ENCODE measurements at places on chromosomes 1 and 21.
A peak's percentile ranks its signal among the peaks of the same experiment; 100 is the strongest.

- no peak for DNase-seq
Measured at GRCh38 chr1:194813096-194813495, 1626.7 kb upstream of the B3GALT2 start.

- no peak for DNase-seq
Measured at GRCh38 chr1:91830242-91831131, 55.5 kb downstream of the TGFBR3 start.

DNA sequence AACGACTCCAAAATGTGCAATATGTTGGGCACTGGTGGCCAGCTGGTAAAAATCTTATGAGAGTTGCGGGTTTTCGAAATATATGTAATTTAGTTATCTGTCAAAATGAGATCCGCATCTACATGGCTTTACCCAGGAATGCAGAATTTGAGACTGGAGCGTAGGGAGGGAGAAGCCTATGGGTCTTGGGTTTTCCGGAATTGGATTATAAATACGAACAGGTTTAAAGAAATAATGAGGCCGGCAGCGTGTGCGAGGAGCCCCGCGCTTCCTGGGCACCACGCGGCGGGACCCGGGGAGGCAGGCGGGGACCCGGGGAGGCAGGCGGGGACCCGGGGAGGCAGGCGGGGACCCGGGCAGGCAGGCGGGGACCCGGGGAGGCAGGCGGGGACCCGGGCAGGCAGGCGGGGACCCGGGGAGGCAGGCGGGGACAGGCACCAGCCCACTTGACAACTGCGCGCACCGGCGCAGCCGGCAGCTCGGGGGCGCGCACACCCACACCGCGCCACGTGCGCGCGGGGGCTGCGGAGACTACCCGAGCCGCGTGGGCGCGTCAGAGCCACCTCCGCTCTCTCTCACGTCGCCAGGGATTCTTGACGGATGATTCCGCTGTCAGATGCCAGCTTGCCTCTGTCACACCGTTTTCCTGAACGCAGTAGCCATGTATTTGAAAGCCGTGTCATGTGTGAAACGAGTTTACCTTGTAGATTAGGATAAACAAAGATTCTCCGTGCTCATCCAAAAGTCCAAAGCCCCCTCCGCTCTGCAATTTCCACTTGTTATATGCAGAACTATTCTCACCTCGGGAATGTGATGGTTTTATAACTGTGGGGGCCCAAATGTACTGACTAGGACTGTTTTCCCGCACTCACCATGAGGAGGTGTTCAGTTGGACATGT lies 54.3 kb upstream of the HNRNPU start:
- DNase-seq = peak; percentile 18

- DNase-seq = no peak
Measured at GRCh38 chr1:55695552-55695951, 480.4 kb upstream of the USP24 start.

- DNase-seq = no peak
Measured at GRCh38 chr1:1124786-1125642, 9.1 kb upstream of the C1orf159 start.

- DNase-seq = no peak
Measured at GRCh38 chr1:56064705-56065104, 514.7 kb downstream of the PLPP3 start.

DNA sequence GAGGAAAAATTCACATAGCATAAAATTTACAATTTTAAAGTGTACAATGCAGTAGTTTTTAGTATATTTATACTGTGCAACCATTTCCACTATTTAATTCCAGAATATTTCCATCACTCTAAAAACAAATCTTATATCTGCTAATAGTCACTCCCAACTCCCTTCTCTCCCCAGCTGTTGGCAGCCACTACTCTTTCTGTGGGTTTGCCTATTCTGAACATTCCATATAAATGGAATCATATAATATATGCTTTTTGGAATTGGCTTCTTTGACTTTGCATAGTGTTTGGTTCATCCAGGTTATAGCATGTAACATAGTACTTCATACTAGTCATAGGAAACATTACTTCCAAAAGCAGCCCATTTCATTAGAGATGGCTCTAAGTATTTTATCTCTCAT lies 25.0 kb upstream of the TMEM39B start:
- no peak for DNase-seq

DNA sequence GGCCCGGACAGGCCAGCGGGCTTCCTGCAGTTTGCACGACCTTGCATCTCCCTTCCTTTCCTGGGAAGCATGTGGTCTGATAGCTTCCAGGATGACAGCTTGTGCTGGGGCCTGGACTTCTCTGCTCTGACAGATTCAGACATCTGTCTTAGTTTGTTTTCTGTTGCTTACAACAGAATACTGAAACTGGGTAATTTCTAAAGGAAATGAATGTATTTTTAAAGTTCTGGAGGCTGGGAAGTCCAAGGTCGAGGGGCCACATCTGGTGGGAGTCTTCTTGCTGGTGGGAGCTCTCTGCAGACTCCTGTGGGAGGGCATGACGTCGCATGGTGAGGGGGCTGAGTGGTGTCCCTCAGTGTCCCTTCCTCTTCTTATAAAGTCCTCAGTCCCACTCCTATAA lies 35.3 kb upstream of the TENT5B start:
- DNase-seq = no peak

GRCh38 chr1:171655746-171656116 lies 3.2 kb upstream of the MYOC start:
- DNase-seq = no peak

DNA sequence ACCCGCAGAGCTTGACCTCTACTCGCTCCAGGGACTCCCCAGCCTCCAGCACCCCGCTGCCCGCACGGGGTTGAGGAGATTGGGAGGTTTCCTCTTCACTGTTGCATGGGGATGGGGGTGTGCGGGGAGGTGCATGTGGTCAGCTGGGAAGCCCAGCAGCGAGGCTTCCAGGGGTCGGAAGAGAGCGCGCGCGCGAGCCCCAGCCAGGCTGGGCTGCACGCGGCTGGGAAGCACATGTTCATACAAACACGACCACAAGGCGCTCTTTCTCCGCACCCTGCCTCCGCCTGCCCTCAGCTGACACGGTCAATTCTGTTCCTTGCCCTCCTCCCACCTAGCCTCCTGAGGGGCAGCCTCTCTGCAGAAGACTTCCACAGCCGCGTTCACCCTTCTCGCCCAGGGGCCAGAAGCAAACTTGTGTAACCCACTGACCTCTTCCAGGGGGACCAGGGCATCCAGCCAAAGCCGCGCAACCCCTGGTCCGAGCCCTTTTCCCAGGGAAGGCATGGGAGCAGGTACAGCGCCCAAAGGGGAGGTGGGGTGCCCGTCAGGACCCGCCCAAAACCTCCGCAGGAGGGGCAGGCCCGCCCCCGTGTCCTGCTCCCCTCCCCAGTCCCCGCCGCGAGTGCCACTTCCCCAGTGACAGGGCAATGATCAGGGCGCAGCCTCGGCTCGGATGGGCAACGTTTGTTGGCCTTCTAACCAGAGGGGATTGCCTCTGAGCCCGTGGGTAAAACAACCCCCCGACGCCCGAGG lies 1.3 kb downstream of the COL24A1 start:
- no peak for DNase-seq

DNA sequence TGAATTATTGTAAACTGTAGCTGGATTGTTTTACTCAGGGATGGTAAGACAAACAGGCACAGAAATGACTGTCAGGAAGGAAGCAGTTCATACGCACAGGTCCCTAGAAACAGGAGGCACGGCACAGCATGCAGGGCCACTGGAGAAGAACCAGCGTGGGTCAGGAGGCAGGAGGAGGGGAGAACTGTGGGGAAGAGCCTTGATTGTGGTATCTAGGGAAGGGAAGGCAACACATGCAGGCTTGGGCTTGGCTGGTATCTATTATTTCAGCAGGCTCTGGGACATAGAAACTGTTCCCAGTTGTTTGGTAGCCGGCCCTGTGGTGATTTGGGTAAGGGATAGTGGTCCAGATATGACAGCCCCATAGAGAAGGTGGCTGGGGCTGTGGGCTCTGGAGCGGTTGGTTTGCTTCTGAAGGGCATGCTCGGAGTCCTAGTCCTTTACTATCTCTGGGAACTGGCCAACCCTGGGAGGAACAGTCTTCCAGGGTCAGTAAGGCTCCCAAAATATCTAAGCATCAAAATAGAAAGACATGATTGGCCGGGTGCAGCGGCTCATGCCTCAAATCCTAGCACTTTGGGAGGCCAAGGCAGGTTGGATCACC lies 43.1 kb upstream of the CCSAP start:
- DNase-seq = no peak

DNA sequence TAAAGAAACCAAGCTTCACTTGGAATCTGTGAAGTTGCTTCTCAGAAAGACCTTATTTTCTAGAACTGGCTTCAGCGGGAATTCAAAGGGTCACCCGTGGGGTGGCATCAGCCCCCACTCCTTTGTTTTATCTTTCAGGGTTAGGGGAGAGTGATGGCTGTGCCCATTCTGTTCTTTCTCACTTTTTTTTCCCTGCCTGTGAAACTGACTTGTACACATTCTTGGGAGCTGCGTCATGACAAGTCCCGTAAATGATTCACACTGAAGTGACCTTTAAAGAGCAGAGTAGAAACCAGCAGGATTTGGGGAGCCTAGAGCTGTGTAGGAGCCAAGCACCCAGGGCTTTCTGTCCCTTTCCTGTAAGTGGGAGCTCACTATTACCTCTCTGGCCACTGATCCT lies 43.8 kb downstream of the SLC44A3 start:
- DNase-seq = no peak

DNA sequence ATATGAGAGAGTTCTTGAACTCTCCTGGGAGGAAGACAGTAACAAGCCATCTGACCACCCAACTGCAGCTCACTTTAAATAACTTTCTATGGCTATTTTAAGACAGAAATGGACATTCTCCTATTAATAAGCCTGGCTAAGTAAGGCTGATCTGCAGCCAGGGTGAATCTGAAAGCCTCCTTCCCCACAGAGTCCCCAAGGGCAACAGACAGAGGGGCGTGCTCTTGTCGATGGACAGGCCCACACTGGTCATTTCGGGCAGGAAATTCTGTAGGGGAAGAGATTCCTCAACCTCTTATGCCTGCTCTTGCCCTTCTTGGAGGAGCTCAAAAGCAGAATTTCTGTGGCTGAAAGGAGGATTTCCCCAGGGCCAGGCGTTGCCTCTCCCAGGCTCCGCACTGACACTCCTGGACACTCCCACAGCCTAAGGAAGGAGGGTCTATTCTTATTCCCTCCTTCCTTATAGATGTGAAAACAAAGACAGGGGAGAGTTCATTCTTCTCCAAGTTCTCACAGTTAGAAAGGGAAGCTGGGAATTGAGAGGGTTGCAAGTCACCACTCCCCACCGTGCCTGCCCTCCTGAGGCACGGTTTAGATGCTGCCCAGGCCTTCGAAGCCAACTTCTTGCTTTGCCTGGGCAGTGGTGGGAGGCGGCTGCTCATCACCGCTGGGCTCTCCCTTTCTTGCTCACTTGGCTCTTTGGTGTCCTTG lies 17.9 kb upstream of the KANK4 start:
- no peak for DNase-seq

GRCh38 chr1:200861937-200862647 lies 10.7 kb upstream of the GPR25 start:
- DNase-seq = no peak

DNA sequence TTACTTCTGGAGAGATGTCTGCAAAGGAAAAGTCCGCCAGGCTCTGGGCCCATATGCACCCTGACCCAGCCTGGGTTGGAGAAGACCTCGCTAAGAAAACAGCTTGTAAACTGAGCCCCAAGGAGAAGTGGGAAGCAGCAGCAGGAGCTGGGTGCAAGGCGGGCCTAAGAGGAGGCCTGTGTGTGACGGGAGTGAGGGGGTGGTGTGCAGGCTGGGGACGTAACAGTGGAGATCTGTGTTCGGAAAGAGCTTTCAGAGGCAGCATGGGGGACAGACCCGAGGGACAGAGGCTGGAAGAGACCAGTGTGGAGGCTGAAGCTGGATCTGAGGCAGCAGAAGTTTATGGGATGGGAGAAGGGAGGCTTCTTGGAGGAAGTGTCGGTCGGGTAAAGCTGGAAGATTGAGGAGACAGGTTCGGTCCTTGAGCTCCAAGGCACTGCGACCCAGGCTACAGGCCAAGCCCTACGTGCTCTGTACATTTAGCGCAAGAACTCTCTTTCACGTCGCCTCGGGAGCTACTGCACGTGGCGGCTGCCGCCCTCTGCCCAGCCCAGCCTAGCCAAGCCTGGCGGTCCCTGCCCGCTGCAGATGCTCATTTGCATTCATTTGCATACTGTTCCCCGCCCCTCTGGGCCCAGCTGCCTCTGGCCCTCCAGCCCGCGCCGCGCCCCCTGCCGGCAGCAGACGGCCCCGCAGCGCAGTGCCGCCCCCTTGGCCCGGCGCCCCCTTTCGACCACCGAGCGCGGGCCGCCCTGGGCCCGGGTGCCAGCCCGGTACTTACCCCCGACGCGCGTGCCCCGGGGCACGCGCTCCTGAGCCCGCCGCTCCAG lies 6.3 kb downstream of the HPCA start:
- peak; percentile 77 for DNase-seq

DNA sequence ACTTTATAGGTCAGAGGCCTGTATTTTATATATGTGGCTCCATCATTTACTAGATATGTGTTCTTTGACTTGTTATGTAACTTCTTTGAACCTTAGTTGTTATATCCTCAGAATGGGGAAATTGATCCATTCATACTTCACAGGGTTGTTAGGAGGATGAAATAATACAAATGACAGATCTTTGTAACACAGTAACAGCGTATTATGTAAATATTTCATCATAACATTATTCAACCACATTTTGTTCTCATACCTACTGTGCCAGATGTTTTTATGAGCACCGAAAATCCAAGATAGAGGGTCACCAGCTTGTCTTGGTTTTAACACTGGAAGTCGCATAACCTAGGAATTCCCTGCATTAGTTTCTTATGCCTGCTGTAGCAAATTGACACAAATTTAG lies 3.3 kb downstream of the SUCO start:
- DNase-seq = no peak

DNA sequence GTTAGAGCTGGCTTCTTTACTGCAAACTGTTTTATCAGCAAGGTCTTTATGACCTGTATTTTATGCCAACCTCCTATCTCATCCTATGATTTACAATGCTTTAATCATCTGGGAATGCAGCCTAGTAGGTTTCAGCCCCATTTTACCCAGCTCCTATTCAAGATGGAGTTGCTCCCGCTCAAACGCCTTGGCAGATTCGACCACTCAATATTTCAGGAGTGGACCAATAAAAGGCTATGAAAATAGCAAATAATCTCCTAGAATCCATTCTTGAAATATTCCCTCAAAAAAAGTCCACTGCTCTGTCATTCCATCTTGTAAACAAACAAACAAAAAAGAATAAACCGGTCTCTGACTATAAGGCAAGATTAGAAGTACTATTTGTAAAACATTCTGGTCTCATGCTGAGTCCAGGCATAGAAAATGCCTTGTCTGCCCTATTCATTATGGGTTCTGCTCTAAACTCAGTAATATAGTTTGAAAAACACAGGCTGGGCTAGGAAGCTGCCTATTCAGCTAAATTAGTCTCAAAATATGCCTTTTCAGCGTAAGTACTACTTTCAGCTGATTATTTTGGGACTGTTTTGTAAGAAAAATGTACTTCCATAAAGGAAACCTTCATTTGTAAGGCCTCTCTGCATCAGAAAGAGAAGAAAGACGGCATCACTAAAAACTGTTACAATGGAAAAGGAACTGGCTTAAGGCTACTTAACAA lies 53.0 kb downstream of the TBX19 start:
- no peak for DNase-seq

- DNase-seq = no peak
Measured at GRCh38 chr1:151147132-151147503, 687 bp upstream of the SEMA6C start.

All from NCI-H1930 (cell line).